ENCODE measurements at places on chromosomes 2 and 18.

GRCh38 chr2:28594000-28594331 is 98.1 kb downstream of the PLB1 start:
- no peak for DNase-seq

DNA sequence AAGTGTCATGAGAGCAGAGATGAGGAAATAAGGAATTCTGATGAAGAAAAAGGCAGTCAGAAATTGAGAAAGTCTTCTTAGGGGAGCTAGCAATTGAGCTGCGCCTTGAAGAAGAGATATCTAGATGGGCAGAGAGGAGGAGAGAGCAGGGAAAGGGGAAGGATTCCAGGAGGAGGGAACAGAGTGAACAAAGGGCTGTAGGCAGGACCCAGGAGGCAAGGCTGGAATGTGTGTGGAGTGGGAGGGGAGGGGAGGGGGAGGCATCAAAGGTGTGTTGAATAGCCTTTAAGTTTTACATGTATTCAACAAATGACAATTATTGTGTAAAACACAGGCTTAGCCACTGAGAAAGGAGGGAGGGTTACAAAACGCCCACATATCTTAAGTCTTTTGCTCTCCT is 164.5 kb downstream of the TDRD15 start:
- DNase-seq: no peak

DNA sequence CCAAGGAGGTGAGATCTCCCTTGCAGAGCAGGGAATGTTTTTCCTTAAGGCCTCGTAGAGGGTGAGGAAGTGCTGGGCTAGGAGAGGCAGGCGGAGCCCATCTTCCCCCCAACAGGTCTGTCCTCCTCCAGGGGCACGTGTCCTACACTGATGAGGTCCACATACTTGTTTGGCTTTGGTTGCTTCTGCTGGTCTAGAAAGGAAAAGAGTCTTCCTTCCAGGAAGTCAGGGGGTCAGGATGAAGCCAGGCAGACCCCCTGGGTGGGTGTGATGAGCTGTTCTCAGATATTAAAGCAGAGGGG is 6.0 kb downstream of the SH3BP4 start:
- no peak for DNase-seq

DNA sequence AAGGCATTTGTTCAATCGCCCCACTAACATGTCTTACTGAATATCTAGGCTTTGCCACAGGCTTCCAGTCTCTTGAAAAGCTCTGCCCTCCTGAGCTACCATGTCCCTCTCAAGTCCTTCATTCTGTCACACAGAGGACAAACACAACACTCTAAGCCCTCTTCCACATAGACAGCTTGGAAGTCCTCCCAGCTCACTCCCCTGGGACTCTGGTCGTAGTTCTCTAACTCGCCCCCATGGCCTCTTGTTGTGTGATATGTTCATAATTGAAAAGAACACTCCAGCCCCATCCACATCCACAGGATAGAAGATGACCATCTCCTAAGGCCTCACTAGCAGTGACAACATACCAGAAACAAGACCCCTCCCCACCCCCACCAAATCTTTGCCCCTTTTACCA is 37.9 kb downstream of the BUB1 start:
- DNase-seq: no peak
